ENCODE measurements at places on chromosomes 2 and 18. TPM values are rescaled to one million over a fixed set of nuclear protein-coding genes. Genes with fewer than 3 reads are reported as not detected.

GRCh38 chr2:16013359-16013911 lies 73.1 kb downstream of the MYCN start:
- no peak for DNase-seq

DNA sequence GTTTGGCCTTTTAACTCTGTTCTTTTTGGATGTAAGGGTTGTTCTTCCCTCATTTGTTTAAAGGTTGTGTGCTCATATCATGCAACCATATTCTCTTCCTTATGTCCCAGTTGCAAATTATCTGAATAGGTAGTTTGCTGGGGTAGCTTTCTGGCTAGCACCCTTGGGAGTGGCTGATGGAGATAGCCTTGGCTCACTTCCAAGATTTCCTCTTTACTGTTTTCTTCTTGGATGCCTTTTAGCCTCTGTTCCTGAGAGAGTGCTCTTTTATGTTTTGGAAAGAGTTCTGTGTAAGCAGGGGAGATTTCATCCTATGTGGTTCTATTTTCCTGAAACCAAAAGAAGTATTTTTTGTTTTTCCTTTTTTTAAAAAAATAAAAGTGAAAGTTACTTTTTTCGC lies 25.4 kb downstream of the USP14 start:
- DNase-seq, result no peak

DNA sequence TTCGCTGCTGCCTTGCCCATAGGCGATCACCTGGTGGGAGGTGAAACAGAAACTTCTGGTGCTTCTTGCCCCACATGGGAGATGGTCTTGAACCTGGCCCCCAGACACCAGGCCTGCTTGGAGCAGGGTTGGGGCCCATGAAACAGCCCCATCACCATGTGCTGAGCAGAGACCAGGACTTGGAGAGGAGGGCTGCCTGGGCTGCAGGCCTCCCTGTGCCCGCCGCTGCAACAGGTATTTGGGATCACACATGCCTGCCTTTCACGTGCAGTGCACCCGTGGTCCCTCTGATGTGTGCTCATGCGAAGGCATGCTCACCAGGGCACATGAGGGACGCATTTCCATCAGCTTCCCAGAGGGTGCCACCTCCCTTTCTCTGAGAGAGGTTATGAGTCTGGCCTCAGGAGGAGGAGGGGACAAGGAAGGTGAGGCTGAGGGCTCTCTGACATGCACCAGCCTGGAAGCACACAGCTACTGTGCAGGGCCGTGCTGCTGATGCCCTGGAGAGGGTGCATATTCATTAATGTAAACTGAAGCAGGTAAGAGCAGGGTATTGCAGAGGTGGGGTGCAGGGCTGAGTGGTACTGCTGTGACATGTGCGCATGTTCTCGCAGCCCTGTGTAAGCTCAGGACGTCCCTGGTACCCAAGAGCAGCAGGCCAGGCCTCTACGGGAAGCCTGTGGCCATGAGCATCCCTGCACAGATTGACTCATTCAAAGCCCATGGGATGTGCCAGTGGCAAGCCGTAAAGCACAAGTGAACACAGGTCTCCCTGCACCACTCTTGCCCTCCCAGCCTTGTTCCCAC lies 4.2 kb upstream of the OXER1 start:
- DNase-seq, result no peak

GRCh38 chr2:44939106-44940048 lies 2.1 kb upstream of the SIX3 start:
- peak; percentile 64 for DNase-seq

The CENPA gene
- 1.2 TPM for total RNA-seq

- no peak for DNase-seq
Observed at GRCh38 chr2:110796716-110797301, 64.4 kb downstream of the ACOXL start.

DNA sequence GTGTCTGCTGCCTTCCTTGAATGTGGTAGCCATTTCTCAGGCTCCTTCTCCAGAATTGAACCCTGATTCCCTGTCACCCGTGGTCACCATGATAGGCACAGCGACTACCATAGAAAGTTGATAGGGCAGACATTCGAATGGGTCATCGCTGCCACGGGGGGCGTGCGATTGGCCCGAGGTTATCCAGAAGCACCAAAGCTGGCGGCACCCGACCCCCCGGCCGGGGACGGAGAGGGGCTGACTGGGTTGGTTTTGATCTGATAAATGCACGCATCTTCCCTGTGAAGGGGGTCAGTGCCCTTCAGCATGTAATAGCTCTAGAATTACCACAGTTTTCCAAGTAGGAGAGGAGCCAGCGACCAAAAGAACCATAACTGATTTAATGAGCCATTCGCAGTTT lies 94.0 kb upstream of the ANKRD30BL start:
- DNase-seq, result peak; percentile 40

- no peak for DNase-seq
Observed at GRCh38 chr2:36425608-36426355, 70.2 kb downstream of the CRIM1 start.

- DNase-seq, result no peak
Observed at GRCh38 chr18:23228102-23229061, 93.1 kb downstream of the CABLES1 start.

GRCh38 chr2:102001767-102002142 lies 10.0 kb downstream of the IL1R2 start:
- DNase-seq, result no peak

GRCh38 chr2:178478439-178479274 lies at the start of gene FKBP7:
TSS of gene FKBP7 (minus strand) at chr2:178478600. CDS start at chr2:178478499, 101 bp downstream.
- peak; percentile 98 for DNase-seq

The PNO1 gene
- 10.4 TPM for total RNA-seq

The GAREM1 gene
- 3.2 TPM for total RNA-seq

The MSTN gene
- total RNA-seq, result not detected

DNA sequence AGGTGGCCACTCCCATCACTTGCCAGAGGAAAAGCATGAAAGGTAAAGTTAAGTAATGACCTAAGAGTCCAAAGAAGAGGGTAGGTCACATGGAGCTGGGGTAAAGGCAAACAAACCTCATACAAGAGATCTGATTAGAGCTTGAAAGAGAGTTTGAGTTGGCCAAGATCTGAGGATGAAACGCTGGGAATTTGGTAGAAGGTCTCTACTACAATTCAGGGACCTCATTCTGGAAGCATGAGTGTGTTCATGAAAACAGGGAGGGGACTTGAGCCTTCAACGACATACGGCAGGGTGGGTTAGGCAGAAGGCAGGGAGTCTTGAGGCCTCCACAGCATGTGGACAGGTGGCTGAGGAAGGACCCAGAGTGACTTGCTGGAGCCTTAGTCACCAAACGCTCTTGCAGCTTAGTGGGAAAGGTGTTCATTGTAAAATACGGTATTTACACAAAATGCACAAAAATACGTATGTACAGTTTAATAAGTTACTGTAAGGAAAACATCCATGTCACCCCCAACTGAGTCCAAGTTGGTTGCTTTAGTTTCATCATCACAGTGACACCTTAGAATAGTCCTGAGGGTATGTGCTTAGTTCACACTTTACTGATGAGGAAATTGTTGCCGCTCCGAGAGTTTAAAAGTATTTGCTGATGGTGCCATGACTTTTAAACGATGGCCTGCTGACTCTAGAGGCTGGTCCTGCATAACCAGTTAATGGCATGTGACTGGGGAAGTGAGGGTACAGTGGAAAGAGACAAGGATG lies 5.0 kb upstream of the FARP2 start:
- DNase-seq, result no peak

The CEP192 gene
- total RNA-seq, result 28.2 TPM

The NYAP2 gene
- total RNA-seq, result 0.17 TPM

GRCh38 chr18:31325051-31325450 lies 7.1 kb downstream of the DSG1 start:
- no peak for DNase-seq

DNA sequence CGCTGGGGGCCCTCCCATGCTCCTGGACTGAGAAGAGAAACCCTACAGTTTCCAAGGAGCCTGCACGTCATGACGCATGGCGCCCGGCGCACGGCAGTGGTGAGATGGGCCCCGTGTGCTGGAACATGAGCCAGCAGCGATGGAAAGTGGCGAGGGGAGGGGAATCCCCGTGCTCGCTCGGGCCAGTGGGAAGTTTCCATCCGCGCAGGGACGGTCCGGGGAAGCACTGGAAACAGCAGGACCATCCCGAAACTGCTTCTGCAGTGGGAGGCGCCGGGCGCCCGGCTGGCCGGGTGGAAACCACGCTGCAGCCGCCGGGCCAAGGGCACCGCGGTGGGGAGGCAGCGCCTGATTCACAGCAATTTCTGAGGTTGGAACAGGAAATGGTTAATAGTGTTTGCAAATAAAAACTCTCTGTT lies 4.9 kb upstream of the PDCD1 start:
- DNase-seq, result no peak

- no peak for DNase-seq
Observed at GRCh38 chr2:207123776-207124391, 41.9 kb downstream of the KLF7 start.

The ACMSD gene
- total RNA-seq, result not detected

DNA sequence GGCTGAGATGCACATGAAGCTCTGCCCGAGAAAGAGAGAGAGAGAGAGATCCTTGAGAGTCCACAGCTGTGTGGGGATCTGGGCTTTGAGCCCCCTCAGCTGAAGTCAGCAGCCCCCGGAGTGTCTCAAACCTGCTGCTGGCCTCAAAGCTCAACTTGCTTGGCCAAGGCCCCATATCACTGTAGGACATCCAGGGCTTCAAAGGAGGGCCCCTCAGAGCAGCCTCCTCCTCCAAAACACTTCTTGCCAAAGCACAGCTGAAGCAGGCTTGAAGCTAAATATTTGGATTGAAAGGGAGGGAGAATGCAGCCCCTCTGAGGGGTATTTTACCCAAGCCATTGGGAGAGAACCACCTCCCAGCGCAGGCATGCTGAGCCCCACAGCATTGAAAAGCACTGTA lies 357.6 kb downstream of the OSR1 start:
- DNase-seq, result no peak

DNA sequence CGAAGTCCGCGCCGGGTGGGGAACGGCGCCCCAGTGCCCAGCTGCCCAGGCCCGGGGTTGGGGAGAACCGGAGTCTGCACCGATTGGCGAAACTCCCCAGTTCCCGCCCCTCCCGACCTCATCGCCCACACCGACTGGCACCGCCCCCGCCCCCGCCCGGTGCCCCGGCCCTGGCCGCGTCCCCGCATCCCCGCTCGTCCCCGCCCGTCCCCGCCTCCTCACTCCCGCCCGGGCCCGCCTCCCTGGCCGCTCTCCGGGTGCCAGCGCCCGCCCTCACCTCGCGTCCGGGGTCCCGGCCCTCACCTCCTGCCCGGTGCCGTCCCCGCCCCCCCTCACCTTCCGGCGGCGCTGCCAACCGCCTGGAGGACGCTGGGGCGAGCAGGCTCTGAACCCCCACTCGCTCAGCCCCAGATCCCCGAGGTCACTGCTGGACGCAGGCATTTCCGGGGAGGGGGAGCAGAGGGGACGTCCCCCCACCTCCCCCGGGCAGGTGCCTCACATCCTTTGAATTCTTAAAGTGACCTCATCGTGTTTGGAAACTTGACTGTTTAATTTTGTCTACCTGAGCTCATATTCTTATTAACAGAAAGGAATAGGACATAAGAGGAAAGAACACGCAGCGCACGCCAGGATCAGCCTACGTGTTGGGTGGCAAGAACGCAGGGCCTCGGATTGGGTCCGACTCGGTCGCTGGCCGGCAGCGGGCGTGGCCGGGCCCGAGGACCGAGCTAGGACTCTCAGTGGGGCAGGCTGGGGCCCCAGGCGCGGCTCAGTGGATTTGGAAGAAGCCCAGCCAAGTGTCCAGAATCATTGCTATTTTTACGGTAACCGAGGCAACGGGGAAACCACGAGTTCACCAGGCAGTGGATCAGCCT lies at the start of gene FAM110C:
TSS of gene FAM110C (minus strand) at position 35 of the 875 bp plus-strand sequence. CDS start 120 bp downstream, outside the sequence.
- DNase-seq, result peak; percentile 80

DNA sequence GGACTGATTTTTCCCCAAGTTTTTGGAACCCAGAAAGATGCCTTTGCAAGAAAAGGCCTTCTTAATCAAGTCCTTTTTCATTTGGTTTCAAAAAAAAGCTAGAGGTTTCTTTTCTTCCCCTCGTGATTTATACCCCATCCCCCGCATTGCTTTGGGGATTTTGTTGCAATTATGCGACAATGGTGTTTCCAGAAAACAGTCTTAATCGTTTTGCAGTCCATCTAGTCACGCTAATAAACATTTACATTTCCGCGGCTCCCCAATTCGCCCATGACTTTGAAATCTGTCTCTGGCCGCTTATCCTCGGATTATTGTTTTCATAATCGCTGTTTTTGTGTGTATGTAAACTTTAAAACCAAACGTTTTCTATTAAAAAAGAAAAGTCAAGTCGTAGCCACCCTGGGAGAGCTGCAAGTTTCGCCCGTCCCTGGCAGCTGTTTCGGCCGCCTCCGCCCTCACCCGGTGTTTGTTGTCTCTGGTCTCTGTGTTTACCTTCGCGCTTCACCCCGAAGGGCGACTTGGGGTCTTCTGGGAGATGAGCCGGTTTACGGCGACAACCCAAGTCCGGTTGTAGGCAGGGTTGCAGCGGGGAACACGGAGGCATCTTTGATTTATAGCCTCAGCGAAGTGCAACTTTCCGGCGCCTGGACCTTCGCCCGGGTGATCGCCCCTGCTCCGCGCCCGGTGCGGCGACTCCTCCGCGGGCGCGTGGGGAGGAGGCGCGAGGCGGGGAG lies 667 bp downstream of the SP9 start:
- DNase-seq, result no peak

DNA sequence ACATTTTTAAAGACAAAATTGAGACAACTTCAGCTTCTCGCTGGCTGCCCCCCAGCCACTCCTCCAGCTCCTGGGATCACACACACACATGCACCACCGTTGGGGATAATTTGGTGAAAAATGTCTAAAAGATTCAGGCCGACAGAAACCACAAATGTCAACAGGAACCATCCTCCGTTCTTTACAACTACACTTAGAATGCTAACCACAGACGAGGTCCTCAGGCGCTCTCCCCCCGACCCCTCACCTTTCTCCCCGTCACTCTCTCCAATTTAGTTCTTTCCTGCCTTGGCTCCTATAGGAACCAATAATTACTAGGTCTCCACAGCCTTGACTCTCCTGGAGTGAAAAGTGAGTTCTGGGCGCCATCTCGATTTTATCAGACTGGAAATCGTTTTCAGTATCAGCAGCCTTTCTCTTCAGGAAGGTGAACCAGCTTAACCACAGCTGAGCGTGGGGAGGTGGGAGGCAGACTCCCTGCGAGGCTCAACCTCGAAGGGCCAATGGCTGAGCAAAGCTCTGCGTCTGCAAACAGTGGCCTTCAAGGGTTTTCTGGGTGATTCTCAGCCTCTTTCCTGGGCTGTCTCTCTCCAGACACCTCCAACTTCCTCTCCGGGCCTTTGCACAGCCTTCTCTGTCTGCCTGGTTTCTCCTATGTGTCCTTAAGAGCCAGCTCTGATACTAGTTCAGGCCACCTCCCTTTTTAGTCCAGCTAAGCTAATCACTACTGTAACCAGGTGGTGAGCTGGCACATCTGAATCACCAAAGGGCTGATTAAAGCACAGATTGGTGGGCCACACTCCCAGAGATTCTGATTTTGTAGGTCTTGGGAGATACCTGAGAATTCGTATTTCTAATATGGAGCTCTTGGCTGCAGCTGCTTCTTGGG lies 115.7 kb upstream of the COPS8 start:
- DNase-seq, result no peak

GRCh38 chr2:26285931-26286330 lies 41.2 kb downstream of the HADHB start:
- no peak for DNase-seq

GRCh38 chr18:53937037-53937436 lies 287.4 kb downstream of the MBD2 start:
- DNase-seq, result no peak
